HCT116 (cell line): ENCODE measurements at places on chromosomes 16 and 17.
A peak's percentile ranks its signal among the peaks of the same experiment; 100 is the strongest.

DNA sequence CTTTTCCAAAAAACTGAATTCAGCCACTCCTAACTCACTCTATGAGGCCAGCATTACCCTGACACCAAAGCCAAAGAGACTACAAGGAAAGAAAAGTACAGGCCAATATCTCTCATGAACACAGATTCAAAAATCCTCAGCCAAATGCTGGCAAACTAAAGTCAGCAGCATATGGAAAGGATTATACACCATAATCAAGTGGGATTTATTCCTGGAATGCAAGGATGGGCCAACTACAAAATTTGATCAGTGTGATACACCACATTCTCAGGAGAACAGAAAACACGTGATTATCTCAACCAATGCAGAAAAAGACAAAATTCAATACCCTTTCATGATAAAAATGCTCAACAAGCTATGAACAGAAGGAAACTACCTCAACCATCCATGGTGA lies 7.7 kb upstream of the AATK start:
- no peak for DNase-seq

GRCh38 chr17:80195671-80196529 lies 24.2 kb downstream of the SGSH start:
- no peak for DNase-seq

GRCh38 chr16:11619327-11619851 lies 32.7 kb upstream of the LITAF start:
- DNase-seq = no peak

DNA sequence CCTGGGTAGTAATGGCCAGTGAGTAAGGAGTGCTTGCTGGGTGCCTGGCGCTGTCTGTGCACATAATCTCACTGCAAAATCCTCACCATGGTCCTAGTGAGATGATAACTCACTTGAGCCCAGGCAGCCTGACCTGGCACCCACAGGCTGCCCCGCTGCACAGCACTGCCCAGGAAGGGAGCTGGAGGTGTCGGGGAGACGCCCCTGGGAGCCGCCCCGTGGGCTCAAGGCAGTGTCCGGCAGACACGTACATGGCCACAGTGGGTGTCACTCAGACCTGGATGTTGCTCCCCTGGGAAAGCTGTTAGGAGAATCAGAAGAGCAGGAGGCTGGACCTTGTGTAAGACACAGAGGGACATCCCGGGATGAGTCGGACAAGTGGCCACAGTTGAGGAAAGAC lies 44.2 kb downstream of the BEAN1 start:
- DNase-seq = no peak

DNA sequence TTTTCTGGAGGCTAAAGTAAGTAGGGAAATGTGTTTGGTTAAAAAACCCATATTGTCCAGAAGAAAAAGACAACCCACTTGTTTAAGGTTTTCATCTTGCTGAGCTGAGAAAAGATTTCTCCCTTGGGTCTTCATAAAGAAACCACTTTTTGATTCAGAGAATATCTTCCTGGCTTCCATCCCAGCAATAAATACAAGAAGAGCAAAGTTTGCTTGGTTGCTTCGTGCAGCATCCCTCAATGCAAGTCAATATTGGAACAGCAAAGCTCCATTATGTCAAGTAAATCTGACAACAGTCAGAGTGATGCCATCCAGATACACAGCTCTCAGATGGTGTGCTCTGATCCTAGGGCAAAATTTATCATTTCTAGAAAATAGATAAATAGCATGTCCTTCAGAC lies 118.9 kb upstream of the PIRT start:
- no peak for DNase-seq

DNA sequence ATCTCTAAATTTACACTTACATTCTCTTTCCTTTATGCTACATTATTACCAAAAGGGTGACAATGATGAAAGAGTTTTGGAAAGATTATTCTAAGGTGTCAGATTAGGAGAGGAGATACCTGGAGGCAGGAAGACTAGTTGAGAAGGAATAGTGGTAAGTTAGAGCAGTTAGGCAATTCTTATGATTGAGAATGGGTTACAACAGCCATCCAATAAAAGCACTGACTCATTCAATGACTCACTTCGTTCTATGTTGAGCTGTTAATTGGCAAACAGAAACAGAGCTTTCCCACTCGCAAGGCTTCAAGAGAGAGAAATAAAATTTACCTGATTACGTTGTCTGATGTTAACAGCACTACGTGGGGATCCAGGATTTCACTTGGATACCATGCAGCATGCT lies 5.8 kb downstream of the NUP88 start:
- peak; percentile 73 for DNase-seq

DNA sequence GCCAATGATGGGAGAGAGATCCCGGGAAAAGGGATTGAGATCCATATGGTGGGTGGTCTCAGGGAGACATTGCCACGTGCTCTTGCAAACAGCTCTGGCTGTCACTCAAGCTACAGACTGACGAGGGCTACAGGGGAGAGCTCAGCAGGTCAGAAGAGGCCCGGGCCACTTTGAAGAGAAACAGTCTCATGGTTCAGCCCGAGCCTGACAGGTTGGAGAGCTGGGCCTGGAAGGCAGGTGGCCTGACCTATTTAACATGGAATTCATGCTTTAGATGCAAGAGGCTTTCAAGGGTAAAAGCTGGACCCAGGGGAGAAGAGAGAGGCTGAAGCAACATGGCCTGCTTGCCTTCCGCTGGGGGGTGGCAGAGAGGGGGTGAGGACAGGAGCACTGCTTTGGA lies 81.0 kb upstream of the BRD7 start:
- DNase-seq = no peak

DNA sequence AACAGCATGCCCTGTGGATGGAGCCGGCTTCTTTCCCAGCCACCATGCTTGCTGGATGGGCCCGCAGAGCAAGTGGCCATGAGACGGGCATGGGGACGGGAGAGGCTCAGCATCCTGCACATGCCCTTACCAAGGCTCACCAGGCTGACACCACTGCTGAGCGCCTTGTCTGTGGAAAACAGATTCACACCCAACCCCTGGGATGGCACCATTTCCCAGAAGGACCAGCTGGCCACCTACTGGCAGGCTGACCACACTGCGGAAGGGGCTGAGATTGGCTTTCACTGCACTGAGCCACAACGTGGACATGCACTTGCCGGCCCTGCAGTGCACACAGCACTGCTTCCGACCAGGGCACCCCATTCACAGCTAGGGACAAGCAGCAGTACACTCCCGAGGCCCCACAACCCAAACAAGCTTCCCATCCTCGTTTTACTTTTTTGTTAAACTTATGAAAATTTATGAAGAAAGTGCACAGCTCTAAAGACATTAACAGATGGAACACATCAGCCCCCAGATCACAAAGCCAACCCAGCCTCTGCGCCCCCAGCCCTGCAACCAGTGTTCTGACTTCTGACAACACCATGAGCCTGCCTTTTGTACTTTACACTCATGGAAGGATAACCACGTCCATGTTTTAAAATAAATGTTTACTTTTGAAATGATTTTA lies 13.9 kb upstream of the KRTAP17-1 start:
- peak; percentile 40 for DNase-seq

DNA sequence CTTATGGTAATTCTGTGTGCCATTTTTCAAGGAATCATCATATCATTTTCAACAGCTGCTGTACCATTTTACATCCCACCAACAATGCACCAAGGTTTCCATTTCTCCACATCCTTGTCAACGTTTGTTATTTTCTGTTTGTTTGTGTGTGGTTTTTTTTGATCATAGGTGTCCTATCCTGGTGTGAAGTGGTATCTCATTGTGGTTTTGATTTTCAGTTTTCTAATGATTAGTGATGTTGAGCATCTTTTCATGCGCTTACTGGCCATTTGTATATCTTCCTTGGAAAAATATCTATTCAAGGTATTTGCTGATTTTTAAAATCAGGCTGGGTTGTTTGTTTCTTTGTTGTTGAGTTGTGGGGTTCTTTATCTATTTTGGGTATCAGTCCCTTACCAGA lies 15.0 kb downstream of the CHD9 start:
- no peak for DNase-seq

DNA sequence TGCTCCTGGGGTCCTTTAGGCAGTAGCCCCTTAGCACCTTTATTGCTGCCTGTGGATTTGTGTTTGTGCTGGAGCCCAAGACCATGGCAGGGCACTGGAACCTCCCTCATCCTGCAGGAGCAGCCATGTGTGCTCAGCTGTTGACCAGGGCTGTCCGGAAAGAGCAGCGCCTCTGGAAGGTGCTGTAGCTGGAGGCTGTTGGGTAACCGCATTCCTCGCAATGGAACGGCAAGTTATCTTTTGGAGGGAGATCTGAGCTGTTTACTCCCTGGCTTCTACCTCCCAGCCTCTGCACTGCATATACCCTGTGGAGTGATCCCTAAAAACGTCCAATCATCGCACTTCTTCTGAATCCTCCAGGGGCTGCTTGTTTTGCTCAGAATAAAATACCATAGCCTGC lies 291.0 kb downstream of the SNX29 start:
- no peak for DNase-seq

DNA sequence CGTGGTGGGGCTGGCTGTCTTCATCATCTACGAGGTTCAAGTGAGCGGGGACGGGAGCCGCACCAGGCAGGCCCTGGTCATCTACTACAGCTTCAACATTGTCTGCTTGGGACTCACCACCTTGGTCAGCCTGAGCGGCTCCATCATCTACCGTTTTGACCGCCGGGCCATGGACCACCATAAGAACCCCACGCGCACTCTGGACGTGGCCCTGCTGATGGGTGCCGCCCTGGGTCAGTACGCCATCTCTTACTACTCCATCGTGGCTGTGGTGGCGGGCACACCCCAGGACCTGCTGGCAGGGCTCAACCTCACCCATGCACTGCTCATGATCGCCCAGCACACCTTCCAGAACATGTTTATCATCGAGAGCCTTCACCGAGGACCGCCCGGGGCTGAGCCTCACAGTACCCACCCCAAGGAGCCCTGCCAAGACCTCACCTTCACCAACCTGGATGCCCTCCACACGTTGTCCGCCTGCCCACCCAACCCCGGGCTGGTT lies 5.1 kb upstream of the OTOP3 start:
- no peak for DNase-seq

DNA sequence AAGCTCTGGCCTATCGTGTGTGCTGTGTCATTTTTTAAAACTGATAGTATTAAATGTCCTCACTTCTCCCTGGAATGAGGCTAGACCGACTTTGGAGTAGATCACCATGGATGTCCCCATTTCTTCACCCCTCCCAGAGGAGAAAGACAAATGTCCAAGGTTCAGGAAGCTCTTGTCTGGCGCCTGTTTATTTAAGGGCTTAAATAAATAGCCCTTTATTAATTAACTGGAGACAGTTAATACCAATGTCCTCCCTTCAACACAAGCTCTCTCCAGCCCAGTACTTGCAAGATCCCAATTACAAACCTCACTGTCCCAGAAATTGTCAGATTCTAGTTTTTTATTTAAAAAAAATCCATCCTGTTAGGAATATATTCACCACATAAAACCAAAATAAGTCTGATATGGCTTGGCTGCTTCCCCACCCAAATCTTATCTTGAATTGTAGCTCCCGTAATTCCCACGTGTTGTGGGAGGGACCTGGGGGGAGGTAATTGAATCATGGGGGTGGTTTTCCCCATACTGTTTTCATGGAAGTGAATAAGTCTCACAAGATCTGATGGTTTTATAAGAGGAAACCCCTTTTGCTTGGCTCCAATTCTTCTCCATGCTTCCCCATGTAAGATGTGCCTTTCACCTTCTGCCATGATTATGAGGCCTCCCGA lies 344.4 kb downstream of the SHISA9 start:
- no peak for DNase-seq

DNA sequence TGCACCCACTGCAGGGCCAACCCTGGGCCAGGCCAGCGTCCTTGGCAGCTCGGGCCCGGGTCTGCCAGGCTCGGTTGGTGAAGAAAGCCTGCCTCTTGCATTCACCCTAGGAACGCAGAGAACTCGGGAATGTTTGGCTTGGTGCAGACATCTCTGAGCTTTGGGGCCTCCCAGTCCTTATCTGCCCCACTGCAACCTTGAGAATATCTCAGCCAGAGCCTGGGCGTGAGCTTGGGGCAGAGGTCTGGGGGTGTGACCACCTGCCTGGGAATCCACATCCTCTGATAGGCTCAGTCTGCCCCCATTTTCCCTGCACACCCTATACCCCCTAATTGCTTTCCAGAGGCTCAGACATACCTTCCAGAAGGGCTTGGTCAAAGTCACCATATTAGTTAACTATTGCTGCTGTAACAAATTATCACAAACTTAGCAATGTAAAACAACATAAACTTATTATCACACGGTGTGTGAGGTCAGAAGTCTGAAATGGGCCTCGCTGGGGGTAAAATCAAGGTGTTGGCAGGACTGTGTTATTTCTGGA lies 30.7 kb upstream of the ZNF423 start:
- DNase-seq = no peak

DNA sequence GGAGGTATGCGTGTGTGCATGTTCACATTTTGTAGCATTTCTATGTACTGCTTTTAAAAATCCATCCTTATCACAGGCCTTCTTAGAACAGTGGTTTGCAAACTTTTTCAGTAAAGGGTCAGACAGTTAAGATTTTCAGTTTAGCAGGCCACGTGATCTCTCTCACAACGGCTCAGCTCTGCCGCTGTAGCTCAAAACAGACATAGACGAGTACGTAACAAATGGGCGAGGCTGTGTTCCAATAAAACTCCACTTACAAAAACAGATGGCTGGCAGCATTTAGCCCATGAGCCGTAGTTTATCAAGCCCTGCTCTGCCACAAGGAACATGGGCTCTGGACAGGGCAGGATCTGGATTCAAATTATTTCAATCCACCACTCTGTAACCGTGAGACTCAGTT lies 141.8 kb downstream of the XYLT1 start:
- DNase-seq = no peak

GRCh38 chr17:58204796-58205195 lies 12.3 kb downstream of the EPX start:
- no peak for DNase-seq

- no peak for DNase-seq
These were observed 74.7 kb upstream of the TBX2 start for GRCh38 chr17:61324950-61325349.

DNA sequence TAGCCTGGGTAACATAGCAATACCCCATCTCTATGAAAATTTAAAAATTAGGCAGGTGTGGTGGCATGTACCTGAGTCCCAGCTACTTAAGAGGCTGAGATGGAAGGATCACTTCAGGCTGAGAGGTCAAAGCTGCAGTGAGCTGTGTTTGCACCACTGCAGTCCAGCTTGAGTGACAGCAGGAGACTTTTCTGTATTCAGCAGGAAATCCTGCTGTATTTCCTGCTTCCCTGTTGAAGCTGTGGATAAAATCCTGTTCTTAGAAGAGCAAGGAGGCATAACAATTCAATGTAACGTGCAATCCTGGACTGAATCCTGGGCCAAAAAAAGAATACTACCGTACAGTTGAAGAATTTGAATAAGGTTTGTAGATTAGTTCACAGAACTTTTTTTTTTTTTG lies 62.2 kb downstream of the FBXL20 start:
- DNase-seq = no peak

GRCh38 chr16:11094075-11094856 lies 149.9 kb downstream of the CLEC16A start:
- DNase-seq = peak; percentile 77

DNA sequence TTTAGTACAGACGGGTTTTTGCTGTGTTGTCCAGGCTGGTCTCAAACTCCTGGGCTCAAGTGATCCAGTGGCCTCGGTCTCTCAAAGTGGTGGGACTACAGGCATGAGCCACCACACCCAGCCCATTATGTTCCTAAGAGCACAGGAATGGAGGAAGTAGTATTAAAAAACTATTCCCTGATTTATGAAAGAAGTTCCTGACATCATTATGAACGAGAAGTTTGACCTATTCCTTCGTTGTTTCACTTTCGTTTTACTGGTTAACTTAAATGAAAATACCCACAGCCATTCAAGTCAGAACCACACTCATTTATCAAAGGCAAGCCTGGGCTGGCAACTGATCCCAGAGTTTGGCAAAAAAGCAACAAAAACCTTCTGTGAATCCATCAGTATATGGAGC lies 13.5 kb upstream of the CBX4 start:
- DNase-seq = no peak

- DNase-seq = no peak
These were observed 3.0 kb downstream of the SALL1 start for GRCh38 chr16:51147776-51148677.
